ENCODE measurements at places on chromosomes 6 and 20.

GRCh38 chr6:54193560-54193959 lies 82.3 kb downstream of the MLIP start:
- DNase-seq, result no peak

DNA sequence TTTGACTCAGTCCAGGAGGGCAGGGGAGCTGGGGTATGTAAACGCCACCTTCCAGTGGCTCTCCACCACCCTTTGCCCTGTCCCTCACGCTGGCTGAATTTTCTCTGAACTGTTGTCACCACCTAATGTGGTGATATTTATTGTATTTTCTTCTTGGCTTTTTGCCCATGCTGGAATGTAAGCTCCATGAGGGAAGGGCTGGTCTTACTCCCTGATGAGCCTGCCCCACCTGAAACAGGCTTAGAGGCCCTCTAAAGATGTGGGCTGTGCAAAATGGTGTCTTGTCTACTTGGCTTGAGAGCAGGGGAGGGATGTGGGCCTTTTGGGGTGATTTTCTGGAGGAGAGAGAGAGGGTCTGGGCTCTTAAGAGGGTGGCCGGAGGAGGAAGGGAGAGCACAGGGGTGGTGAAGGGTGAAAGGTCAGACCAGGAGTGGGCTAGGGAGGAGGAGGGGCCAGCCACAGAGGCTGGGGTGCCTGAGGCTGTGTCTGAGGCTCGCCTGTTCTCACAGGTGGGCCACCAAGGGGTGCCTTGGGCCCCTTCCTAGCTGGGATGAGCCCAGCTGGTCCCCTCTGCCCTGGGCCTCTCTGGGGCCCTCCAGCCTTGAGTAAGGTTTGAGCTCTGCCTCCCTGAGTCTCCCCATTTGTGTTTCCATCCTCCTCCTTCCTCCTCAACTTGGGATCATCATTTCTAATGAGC lies 37.3 kb downstream of the SPDEF start:
- DNase-seq, result no peak

DNA sequence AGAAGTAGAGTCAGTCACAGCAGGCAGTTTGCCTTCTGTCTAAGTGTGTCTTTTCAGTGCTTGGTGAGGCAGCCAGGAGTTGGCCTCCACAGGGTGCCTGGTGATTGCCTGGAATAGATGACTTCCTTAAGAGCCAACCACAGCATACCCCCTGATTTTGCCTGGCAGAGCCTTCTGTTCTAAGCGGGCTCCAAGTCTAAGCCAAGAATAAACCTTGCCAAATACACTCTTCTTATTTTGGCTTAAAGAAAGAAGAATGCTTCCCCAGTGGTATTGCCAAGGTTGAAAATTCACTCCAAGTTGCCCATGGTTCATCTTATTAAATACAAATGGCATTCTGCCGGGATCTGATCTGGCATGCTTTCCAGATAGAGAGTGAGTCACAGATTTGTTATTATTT lies 1424.8 kb upstream of the EYS start:
- peak; percentile 18 for DNase-seq

DNA sequence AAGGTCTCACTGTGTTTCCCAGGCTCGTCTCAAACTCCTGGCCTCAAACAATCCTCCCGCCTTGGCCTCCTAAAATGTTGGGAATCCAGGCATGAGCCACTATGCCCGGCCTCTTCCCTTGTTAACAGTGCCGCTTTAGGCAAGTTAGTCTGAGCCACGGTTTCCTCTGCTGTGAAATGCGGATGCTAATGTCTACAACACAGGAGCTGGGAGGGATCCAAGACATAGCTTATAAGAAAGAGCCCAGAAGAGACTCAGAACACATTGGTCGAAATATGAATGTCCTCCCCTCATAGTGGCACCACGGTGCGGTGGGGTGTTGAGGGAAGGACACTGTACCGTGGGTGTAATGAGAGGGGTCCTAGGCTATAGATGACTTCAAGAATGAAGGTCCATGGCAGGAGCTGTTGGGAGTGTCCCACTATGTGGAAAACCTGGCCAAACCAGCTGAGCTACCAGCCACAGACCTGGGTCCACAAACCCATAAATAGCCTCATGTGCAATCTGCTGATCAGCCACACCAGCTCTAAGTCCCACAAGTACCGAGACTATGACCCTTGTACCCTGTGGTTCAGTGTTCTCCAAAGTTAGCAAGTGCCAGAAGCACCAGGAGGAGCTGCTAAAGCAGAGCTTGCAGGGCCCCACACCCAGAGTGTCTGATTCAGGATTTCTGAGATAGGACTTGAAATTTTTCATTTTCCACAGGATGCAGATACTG lies 57.8 kb upstream of the ZFAND3 start:
- no peak for DNase-seq

DNA sequence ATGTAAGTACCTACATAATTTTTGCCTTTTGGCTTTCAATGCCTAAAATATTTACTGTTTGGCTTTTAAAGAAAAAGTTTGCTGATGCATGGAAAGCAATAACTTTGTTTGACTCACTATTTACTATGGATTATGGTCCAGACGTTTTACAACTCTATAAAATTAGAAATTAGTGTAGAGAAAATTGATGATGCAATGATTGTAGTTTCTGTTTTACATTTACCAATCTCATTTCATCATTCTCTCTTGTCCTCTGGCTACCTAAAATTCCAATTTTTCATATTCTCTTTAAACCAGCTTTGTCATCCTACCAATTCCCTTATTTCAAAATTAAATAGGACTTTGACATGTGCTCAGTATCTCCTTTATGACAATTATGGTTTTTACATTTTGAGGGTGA lies 131.0 kb downstream of the IMPG1 start:
- DNase-seq, result no peak

GRCh38 chr6:91506509-91506908 lies 919.6 kb upstream of the MAP3K7 start:
- no peak for DNase-seq

- no peak for DNase-seq
Measured at GRCh38 chr6:168099201-168100010, 20.4 kb upstream of the FRMD1 start.

DNA sequence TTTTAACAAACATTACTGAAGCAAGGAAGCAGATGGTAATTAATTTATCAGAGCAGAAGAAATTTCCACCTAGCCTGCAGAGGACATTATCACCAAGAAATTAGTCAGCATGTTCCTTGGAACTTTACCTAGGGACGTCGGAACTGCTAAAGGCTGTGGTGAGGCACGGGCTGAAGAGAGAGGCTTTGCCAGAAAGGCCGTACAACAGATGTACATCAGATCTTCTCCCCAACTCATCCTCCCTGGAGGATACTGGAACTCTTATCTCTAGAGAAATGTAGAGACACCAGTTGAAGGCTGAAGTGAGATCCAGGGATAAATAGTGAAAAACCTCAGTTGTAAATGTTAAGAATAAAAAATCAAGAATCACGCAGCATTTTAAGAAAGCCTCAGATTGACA lies 257.1 kb downstream of the SAMD5 start:
- no peak for DNase-seq

DNA sequence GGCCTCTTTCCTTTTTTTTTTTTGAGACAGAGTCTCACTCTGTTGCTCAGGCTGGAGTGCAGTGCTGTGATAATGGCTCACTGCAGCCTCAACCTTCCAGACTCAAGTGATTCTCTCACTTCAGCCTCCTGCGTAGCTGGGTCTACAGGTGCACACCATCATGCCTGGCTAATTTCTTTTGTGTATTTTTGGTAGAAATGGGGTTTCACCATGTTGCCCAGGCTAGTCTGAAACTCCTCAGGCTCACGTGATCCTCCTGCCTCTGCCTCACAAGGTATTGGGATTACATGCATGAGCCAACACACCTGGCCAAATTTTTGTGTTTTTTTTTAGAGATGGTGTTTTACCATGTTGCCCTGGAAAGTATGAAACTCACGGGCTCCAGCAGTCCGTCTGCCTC lies 29.3 kb downstream of the SRC start:
- DNase-seq, result no peak

DNA sequence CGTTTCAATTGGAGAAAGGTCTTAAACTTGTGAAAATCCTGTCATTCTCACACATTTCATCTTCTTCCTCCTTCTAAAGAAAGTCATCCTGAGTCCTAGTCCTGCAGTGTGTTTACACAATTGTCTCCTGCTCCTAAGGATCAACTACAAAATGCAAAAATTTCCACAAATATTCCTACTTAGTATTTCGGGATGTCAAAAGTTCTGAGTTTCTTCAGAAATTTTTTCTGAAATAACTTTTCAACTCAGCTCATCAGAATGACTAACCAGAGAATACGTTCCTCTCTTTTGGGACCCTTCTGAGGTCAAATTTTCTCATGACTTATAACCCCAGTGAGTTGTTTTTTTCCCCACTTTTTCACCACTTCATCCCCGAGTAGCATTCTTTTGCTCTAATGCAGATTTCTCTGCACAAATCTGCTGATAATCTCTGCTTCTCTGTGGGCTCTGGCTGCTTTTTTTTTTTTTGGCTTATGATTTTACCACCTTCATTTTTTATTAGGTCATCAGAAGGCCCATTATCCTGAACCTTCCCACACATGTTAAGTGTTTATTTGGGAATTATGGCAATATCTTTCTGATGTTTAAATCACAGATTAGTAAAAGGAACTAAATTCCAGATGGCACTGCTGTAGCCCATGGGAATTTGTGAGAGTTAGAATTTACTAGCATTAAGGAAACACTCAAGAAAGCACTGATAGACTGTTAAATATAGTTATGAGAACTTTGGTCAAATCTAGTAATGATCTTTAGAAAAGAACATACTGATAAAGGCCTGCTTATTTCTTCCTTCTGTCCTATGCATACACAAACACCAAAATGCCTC lies 41.4 kb downstream of the MAP3K5 start:
- DNase-seq, result no peak

DNA sequence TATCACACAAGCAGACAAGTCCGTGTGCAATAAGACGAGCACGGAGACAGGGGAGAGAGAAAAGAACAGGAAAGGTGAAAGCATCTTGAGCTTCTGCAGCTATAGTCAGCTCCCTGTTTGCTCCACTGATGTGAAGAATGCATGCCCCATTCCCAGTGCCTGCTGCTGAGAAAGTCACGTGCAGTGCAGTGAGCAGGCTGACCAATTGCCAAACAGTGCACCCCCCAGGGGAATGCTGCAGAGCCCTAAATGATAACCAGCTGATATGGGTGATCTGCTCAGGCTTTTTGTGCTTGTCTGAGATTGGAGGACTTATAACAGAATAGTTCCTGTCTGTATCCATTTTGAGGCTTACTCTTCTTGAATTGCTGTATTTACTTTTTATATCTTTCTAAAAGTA lies 121.5 kb downstream of the PACRG start:
- DNase-seq, result no peak

DNA sequence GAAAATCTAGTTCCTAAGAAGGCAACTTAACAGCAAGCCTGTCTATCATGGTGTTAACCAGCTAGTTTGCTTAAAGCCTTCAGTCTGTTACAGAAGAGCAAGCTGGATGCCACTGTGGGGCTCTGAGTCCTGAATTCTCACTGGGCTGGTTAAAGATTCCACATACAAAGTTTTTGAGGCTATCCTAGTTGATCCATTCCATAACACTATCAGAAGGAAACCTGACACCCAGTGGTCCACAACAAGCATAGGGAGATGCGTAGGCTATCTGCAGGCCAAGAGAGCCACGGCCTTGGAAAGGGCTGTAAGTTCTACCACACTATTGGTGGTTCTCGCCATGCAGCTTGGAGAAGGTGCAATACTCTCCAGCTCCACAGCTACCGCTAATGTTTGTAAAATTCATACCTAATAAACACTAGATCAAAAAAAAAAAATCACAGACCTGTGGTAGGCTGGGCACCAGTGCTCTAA lies 420 bp upstream of the MCCD1 start:
- no peak for DNase-seq

DNA sequence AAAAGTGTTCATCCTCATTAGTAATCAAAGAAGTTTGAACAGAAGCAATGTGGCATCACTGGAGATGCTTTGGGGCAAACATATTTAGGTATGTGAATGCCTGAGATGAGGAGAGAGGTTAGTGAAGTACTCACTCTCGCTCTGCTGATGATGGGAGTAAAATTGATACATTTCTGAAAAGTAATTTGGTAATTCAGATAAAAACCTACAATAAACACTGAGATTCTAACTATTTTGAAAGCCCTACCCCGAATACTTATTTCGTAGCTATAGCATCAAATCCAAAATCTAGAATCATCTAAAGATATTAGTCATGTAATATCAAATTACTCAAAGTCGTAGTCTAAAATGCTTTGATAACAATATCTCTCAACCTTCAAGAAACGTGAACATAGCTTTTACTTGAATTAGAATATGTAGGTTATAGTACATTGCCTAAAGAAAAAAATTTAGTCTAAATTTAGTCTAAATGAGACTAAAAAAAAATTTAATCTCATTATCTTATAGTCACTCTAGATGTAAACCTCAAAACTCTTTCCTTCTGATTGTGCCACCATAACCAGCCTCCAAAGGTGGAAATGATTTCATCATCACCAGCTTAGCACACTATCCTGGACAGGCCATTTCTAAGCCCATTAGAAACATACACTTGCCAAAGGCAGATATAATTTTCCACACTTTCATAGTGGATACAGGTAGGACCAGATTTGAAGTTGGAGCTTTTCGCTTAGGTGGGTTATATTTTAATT lies 232.5 kb upstream of the TAB2 start:
- no peak for DNase-seq

DNA sequence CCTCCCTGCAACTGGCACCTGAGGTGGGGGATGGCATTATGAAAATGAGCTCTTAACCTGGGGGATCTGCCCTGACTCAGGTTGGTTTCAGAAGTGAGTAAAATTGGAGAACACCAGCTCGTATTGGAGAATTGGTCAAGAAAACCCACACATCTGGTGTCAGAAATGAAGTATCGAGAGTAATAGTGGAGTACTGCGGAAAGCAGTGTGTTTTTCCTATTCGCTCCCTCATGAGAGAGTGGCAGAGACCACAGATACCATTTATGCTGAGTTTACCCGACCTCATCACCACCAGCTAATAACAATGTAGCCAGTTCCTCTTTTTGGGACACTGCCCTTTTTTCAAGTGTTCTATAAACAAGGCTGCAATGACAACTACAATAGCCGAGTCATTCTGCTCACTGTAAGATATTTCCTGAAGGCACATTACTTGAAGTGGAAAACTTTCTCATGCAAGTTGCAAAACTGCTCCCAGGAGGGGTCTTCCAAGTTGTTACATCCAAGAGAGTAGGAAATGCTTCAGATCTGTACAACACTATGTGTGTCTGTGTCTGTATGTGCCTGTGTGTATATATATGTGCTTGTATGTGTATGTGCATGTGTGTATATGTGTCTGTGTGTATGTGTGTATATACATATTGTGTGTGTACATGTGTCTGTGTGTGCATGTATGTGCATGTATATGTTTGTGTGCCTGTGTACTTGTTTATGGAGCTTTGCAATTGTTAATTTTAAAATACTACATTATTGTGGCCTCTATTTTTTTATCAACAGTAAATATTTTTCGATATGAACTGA lies 106.0 kb upstream of the CST7 start:
- peak; percentile 3 for DNase-seq

- peak; percentile 14 for DNase-seq
Measured at GRCh38 chr6:141309295-141309694, 823.4 kb upstream of the GJE1 start.

GRCh38 chr6:155235087-155235486 lies 28.7 kb upstream of the CLDN20 start:
- DNase-seq, result no peak
